Parietal lobe (tissue), 2 donors: ENCODE measurements at places on chromosomes 6 and 20. TPM values are rescaled to one million over a fixed set of nuclear protein-coding genes. Genes with fewer than 3 reads are reported as not detected.

GSTA2 gene
- total RNA-seq: not detected

PROKR2 gene
- 44.8 TPM for total RNA-seq

CD40 gene
- 0.31 TPM for total RNA-seq

EMILIN3 gene
- total RNA-seq: 3.1 TPM

HS3ST5 gene
- total RNA-seq: 9.1 TPM

PRND gene
- total RNA-seq: 1.9 TPM

C6orf132 gene
- total RNA-seq: under 0.01 TPM

FAXC gene
- 54.1 TPM for total RNA-seq

ROMO1 gene
- total RNA-seq: 35.1 TPM

B3GALT4 gene
- total RNA-seq: 12.8 TPM

CENPB gene
- 50.7 TPM for total RNA-seq
